ENCODE measurements at places on chromosomes 6 and 20. TPM values are rescaled to one million over a fixed set of nuclear protein-coding genes. Genes with fewer than 3 reads are reported as not detected.

Gene SYCP2L
- total RNA-seq: 6.9 TPM

Gene CDH4
- 3.3 TPM for total RNA-seq

Gene PACRG
- 54.0 TPM for total RNA-seq

Gene SNAP25
- 13.7 TPM for total RNA-seq

Gene PDE10A
- total RNA-seq: 15.5 TPM

Gene C20orf141
- 177 TPM for total RNA-seq

Gene DLK2
- total RNA-seq: 1.7 TPM

DNA sequence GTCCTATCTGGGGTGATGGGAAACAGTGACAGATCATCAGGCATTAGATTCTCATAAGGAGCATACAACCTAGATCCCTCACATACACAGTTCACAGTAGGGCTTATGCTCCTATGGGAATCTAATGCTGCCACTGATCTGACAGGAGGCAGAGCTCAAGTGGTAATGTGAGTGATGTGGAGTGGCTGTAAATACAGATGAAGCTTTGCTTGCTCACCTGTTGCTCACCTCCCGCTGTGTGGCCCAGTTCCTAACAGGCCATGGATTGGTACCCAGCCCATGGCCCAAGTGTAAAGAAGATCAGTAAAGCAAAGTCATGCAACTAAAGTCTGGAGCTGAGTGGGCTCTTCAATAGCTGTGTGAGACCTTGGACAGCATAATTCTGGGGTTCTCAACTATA is 65.9 kb downstream of the PKIB start:
- DNase-seq: no peak

- DNase-seq: no peak
Measured at GRCh38 chr20:44172572-44172950, 14.4 kb downstream of the JPH2 start.

- DNase-seq: no peak
Measured at GRCh38 chr20:61960836-61961235, 104.8 kb downstream of the TAF4 start.

- no peak for DNase-seq
Measured at GRCh38 chr20:59412875-59413284, 112.5 kb downstream of the EDN3 start.

GRCh38 chr6:29294499-29294914 is 7.0 kb upstream of the OR14J1 start:
- no peak for DNase-seq

- no peak for DNase-seq
Measured at GRCh38 chr20:10761232-10761631, 87.4 kb upstream of the JAG1 start.

DNA sequence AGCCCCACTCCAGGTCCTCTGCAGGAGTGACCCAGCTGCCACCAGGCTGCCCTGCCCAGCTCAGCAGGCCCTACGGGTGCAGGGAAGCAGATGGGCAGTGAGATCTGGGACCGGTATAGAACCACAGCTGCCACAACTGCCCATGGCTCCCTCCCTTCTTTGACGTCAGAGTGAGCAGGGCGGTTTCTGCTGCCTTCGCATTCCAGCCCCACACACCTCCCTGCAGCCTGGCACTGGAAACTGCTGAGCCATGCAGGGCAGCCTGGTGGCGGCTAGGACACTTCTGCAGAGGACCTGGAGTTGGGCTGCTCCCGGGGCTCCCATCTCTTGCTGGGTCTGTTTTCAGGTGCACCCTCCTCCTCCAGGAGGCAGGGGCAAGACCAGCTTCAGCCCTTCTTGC is 101.6 kb upstream of the CD93 start:
- DNase-seq: peak; percentile 54

DNA sequence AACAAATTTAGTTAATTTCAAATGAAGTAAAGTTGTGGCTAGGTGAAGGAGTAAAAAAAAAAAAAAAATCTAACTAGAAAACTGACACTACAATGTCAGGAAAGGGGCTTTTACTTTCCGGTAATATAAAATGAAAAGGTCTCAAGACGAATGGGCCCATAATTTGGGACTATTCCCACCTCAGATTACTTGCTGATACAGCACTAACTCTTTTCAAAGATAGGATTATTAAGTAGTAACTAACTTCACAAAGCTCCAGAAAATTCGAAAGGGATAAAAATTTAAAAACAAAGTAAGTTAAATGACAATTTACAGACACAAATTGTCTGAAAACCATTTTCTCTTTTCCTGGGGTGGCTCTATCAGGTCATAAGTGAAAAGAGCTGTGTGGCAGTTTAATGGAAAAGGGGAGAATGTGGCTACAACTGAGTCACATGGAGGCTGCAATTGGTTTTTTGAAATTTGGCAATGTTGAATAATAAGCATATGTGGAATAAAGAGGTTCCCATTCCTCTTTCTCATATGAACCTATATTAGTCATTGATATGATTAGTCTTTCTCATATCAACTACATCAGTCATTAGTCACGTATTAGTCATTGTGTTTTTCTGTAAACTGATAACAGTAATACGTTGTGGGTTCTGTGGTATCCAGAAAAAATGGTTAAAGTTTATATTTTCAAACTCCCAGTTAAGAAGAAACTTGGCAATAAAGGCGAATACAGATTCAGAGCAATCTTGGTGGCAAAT is 78.0 kb downstream of the RWDD2A start:
- no peak for DNase-seq

DNA sequence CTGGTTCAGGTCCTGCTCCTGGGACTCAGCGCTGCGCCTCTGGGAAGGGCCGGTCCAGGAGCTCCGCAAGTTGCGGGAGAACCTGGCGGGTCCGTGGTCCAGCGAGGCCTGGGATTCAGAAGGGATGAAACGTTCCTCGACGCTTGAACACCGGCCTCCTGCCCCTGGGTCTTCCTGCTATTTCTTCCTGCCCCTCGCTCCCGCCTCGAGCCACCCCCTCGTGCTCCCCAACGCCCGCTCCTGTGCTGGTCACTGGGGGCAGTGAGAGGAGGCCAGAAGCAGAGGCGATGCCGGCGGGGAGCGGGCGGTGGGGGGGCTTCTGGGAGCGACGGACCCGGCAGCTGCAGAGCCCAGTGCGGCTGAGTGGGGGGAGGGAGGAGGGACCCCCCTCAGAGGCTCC is 20.8 kb upstream of the KIF25 start:
- DNase-seq: no peak

GRCh38 chr6:108739496-108740330 is 108.5 kb upstream of the ARMC2 start:
- no peak for DNase-seq

DNA sequence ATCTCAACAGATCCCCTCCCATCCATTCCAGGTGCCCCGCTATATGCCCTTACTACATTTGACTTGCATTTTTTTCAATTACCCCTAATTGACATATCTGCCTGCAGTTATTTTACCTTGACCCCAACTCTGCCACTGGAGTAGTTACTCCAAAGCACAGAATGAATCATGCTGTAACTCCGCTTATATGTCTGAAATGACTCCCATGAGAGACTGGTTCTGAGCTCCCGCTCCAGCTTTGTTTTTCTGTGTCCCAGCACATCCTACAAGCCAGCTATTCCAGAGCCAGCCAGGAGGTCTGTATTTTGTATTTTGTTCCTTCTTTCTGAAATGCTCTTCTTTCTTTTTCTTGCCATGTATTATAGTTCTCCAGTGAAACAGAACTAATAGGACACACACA is 10.9 kb upstream of the NOX3 start:
- DNase-seq: no peak

DNA sequence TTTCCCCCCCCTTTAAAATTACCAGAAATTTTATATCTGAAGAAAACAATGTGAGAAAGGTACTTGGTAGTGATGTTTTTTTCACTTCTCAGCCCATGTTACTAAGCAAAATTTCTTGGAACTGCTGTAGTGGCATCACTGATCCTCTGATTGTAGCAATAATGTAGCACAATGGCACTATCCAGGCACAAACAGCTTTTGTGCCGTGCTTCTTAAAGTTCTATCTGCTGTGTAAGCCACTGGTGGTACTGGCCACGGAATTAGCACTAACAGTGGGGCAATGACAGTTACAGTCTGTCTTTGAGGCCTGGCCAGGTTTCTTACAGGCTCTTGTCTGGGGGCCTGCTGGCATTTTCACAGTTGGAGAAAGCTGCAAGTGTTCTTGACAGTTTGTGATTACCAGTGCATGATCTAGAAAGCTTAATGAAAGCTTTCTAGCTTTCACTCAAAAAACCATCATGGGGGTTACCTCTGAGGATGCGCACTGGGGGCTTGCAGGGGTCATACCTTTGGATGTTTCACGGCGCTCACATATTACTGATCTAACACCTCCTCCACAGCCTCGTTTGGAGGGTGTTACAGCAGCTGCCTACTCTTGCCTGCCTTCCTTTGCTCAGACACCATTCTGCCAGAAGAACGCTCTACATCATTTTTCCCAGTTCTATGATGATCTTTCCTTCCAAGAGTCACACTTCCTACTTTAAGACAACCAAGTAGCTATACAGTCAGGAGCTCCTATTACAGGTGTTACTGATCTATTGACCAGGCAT is 58.4 kb upstream of the ARMH2 start:
- no peak for DNase-seq

DNA sequence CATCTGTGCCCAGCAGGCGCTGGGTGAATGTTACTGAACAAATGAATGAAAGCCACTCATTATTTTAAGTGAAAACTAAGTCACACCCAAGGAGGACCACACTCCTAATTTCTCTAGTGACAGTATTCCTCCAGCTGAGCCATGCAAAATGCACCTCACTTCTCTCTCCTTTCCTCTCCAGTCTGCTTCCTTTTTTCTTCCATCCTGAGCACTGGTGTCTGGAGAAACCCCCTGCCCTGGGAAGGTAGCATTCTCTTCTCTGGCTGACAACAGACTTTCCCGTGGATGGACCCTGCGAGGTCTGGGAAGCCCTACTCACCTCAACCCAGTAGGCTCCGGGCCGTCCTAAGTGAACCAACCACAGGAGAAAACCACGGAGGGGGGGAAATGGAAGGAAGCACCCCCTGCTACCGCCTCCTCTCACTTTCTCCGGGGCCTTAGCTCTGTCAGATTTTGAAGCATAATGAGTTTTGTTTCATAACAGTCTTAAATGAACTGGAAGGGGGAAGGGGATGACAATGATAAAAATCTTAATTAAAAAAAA is 22.6 kb downstream of the TRERF1 start:
- no peak for DNase-seq

DNA sequence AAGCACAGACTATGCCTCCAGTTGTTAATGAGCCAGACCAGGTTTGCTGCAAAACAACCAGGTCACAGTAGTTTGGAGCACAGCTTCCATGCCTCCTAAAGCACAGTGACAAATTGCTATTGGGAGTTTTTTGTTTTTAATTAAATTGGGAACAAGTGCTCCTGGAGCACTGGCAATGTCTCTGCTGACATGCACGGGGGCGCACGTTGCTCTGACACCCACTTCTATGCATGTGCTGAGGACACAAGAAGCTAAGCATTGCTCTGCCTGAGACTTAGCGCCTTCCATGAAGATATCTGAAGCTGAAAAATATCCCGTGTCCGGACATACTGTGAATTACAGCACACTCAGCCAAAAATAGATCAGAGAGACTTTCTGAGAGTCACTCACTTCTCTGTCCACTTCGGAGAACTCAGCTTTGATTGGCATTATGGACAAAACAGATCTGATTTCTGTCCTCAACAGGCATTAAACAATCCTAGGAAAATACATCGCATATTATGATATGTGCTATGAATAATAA is 18.6 kb upstream of the GGTLC1 start:
- no peak for DNase-seq

GRCh38 chr20:57484772-57485171 is 40.2 kb downstream of the CTCFL start:
- no peak for DNase-seq

- DNase-seq: no peak
Measured at GRCh38 chr20:20832715-20833114, 120.3 kb upstream of the RALGAPA2 start.

All from testis (tissue), 5 donors.